ENCODE measurements at places on chromosomes 5 and 9.

DNA sequence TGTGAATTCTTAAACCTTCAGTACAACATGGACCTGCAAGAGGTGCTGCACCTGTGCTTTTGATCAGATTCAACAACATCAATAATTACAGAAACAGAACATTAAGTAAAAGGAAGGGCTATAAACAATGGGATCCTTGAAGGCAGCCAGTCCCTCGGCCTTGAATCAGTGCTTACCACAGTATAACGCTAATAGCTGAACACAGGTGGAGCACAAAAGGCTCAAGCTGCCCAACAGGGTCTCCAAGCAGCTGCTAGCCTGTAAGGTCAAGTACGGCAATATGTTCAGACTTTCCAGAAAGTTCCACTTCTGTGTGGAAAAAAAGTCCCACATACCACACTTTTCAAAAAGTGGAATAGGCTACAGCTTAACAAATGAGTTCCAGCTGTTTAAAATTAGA, 61.9 kb upstream of the ITGA1 start:
- DNase-seq: no peak

- DNase-seq: no peak
Observed at GRCh38 chr5:35041261-35041660, 6.5 kb downstream of the AGXT2 start.

GRCh38 chr5:142777099-142777498, 6.9 kb downstream of the ARHGAP26 start:
- no peak for DNase-seq

GRCh38 chr5:71887680-71888079, 168.6 kb downstream of the CARTPT start:
- DNase-seq: no peak

- peak; percentile 87 for DNase-seq
Observed at GRCh38 chr9:136482046-136482792, 621 bp downstream of the SEC16A start.

DNA sequence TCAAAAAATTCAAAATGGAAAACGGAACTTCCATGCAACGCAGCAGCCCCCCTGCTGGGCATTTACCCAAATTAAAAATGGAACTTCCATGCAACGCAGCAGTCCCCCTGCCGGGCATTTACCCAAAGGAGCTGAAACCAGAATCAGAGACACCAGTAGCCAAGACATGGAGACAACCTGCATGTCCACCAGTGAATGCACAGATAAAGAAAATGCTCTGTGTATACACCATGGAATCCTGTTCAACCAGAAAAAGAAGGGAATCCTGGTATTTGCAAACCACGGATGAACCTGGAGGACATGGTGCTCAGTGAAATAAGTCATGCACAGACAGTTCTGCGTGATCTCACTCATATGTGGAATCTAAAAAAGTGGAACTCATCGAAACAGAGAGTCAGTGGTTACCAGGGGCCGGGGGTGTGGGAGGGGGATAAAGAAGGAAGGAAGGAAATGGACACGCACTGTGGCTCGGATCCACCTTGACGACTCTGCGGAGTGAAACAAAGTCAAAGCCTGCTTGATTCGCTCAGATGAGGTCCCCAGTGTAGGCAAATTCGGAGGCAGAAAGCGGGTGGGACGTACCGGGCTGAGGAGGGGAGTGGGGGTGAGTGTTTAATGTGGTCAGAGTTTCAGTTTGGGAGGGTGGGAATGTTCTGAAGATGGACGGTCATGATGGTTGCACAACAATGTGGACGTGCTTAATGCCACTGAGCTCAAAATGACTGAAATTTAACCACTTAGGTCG, 40.2 kb upstream of the EXOC3 start:
- peak; percentile 38 for DNase-seq

DNA sequence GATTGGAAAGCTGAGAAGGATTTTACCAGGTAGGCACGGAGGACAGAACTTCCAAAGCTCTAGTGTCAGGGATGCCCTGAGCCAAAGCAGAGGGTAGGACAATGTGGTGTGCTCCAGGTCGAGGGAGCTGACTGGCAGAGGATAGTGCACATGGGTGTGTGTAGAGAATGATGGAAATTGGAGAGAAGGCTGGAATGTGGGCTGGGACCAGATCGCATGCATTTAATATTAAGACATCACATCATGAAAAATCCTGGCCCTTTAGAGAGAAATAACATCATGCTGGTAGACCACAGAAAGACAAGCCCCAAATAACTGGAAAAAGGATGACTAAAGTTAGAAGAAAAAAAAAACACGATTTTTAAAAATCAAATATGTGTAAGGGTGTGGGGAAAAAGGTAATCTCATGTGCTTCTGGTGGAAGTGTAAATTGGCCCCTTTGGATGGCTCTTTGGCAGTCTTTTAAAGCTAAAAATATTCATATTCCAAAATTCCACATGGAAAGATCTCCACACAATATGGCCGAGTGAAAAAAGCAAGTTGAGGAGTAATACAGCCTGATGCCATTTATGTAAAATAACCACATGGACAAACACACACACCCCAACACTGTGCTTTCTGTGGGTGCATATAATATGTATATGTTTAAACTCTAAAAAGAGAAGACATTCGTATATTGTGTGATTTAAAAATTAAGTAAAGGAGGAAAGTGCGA, 67.0 kb upstream of the TGFBR1 start:
- no peak for DNase-seq

- DNase-seq: no peak
Observed at GRCh38 chr5:89478851-89479250, 595.9 kb upstream of the MEF2C start.

DNA sequence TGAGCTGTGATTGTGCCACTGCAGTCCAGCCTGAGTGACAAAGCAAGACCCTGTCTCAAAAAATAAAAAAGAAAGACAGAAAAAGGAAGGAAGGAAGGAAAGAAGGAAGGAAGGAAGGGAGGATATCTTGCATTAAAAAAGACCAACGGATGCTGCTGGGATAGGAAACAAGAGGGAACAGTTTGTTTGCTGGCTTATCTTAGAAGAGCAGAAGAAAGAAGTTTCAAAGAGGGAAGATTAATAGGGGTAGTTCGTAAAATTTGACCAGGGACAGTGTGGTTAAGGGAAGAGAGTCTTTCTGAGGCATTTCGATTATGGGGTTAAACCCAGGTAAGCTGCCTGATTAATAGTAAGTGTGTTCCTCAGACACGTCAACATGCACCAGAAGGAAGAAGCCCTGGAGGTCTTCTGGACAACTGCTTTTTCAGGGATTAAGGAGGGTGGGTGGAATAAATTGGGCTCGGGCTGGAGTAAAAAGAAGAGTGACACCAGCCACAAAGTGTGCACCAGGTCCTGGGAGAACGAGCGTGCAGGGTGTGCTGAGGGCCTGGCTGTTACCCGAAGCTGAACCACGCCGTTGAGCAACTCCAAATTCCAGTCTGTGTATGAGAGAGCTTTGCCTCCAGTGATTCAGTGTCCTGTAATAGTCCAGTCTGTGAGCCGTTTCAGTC, 24.8 kb downstream of the FYB1 start:
- DNase-seq: no peak

GRCh38 chr9:122122468-122122867, 29.4 kb upstream of the TTLL11 start:
- DNase-seq: no peak

GRCh38 chr5:10631316-10631996, 67.6 kb downstream of the ANKRD33B start:
- no peak for DNase-seq

GRCh38 chr9:4803670-4804530, 11.2 kb downstream of the RCL1 start:
- DNase-seq: no peak

All from chondrocyte (in vitro differentiated cells).